Nephron progenitor cell (in vitro differentiated cells): ENCODE measurements at places on chromosomes 11 and 22.

DNA sequence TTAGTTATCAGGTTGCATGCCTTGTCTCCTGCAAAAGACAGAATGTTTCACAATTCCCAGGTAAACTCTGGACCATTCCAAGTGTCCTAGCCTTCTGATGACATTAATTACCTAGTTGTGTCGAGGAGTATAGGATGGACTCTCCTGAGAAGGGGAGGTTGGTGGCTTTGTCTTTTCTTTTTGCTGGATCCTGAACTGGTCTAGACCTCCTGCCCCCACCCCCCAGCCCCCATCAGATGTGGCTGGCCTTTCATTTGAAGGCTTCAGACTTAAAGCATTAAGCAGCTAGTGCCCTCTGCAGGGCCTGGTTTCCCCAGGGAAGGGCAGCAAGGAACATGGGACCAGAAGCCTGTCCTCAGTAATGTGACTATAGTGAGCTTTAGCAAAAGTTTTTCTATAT, 9.7 kb downstream of the MCAM start:
- no peak overlapping the region for H3K4me3 ChIP-seq
- no peaks in the 10 kb centered on the region for H3K27me3 ChIP-seq
- H3K36me3 ChIP-seq, result peaks cover 40% of the 10 kb centered on the region
- peak overlapping the region; percentile 90 for H3K27ac ChIP-seq

- no peak for DNase-seq
- H3K27me3 ChIP-seq, result peaks cover 27% of the 10 kb centered on the region
- H3K27ac ChIP-seq, result no peak overlapping the region
- peaks cover 4% of the 10 kb centered on the region for H3K4me1 ChIP-seq
- H3K36me3 ChIP-seq, result no peaks in the 10 kb centered on the region
- H3K4me3 ChIP-seq, result no peak overlapping the region
These were observed 21.8 kb downstream of the MICAL2 start for GRCh38 chr11:12131943-12132789.

- DNase-seq, result no peak
- H3K27me3 ChIP-seq, result no peaks in the 10 kb centered on the region
- no peaks in the 10 kb centered on the region for H3K4me1 ChIP-seq
These were observed 548.0 kb upstream of the LUZP2 start for GRCh38 chr11:23948851-23949250.

GRCh38 chr22:20618488-20618887, 111.1 kb downstream of the MED15 start:
- no peak overlapping the region for H3K4me3 ChIP-seq
- peaks cover 12% of the 10 kb centered on the region for H3K27me3 ChIP-seq
- no peak for DNase-seq
- peaks cover 10% of the 10 kb centered on the region for H3K4me1 ChIP-seq
- no peaks in the 10 kb centered on the region for H3K36me3 ChIP-seq

DNA sequence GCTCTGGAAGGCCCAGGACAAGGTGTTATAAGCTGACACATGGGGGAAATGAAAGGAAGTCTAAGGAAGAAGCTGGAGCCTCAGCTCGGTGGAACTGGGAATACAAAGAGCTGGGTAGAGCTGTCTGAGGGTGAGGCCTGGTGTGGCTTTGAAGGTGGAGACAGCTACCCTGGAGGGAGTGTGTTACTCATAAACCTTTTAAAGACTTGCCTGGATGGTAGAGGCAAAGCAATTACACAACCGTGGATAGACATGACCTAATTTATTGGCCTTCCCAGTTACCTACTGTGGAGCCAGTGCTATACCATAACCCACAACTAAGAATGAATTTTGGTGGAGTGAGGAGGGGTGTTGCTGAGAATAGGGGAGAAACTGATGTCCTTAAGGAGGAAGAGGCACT, 22.6 kb downstream of the EXPH5 start:
- peaks cover 5% of the 10 kb centered on the region for H3K27me3 ChIP-seq
- H3K4me3 ChIP-seq, result no peak overlapping the region
- H3K4me1 ChIP-seq, result peaks cover 27% of the 10 kb centered on the region

GRCh38 chr11:60803273-60803936, 18.3 kb downstream of the MS4A10 start:
- no peak overlapping the region for H3K4me3 ChIP-seq
- H3K36me3 ChIP-seq, result no peaks in the 10 kb centered on the region
- no peak overlapping the region for H3K27ac ChIP-seq
- peaks cover 43% of the 10 kb centered on the region for H3K27me3 ChIP-seq
- no peaks in the 10 kb centered on the region for H3K4me1 ChIP-seq

DNA sequence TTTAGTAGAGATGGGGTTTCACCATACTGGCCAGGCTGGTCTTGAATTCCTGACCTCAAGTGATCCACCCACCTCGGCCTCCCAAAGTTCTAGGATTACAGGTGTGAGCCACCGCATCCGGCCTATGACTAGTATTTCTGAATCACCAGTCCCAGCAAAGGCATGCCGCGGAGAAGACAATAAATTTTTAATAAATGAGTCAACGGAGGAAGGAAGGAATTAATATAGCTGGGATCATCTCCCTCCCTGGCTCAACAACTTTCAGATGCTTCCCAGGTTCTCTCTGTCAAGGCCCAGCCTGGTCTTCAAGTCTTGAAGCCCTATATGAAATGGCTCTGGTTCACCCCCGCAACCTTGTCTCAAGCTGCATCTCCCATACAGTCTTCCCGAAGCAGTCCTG, 45.7 kb downstream of the CYTH4 start:
- peaks cover 98% of the 10 kb centered on the region for H3K27me3 ChIP-seq
- no peak overlapping the region for H3K27ac ChIP-seq

GRCh38 chr11:126390272-126390867, 34.9 kb downstream of the ST3GAL4 start:
- peak overlapping the region; percentile 26 for H3K27ac ChIP-seq
- DNase-seq, result no peak
- H3K27me3 ChIP-seq, result no peaks in the 10 kb centered on the region
- no peak overlapping the region for H3K4me3 ChIP-seq

GRCh38 chr11:125451400-125452124, 44.5 kb downstream of the FEZ1 start:
- H3K4me1 ChIP-seq, result peaks cover 41% of the 10 kb centered on the region
- no peak overlapping the region for H3K4me3 ChIP-seq
- no peaks in the 10 kb centered on the region for H3K36me3 ChIP-seq
- H3K27ac ChIP-seq, result peak overlapping the region; percentile 80
- H3K27me3 ChIP-seq, result peaks cover 3% of the 10 kb centered on the region

- DNase-seq, result no peak
- H3K27me3 ChIP-seq, result peaks cover 20% of the 10 kb centered on the region
These were observed 1066.1 kb downstream of the BRD1 start for GRCh38 chr22:48761546-48761945.

GRCh38 chr11:130161441-130162145, 2.0 kb downstream of the ST14 start:
- H3K27ac ChIP-seq, result no peak overlapping the region
- peak overlapping the region; percentile 14 for H3K4me3 ChIP-seq
- H3K27me3 ChIP-seq, result peaks cover 82% of the 10 kb centered on the region
- no peaks in the 10 kb centered on the region for H3K36me3 ChIP-seq
- DNase-seq, result no peak

- no peak overlapping the region for H3K4me3 ChIP-seq
- H3K27me3 ChIP-seq, result no peaks in the 10 kb centered on the region
- DNase-seq, result no peak
These were observed 7.6 kb downstream of the SLC39A13 start for GRCh38 chr11:47415949-47416472.

DNA sequence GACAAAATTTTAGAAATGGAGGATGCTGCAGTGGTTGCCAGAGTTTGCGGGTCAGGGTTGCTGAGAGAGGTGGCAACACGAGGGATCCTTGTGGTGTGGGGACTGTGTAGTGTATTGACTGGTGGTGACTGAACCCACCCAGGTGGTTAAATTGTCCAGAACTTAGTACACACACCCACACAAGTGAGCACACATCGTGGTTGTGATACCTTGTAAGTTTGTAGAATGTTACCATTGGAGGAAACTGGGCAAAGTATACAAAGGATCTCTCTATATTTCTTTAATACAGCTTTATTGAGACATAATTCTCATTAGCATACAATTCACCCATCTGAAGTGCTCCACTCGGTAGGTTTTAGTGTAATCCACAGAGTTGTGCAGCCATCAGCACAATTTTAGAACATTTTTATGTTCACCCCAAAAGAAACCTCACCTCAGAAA, 56.1 kb downstream of the MED15 start:
- no peaks in the 10 kb centered on the region for H3K27me3 ChIP-seq
- H3K27ac ChIP-seq, result no peak overlapping the region
- no peak for DNase-seq
- H3K4me1 ChIP-seq, result no peaks in the 10 kb centered on the region
- H3K36me3 ChIP-seq, result peaks cover 70% of the 10 kb centered on the region

DNA sequence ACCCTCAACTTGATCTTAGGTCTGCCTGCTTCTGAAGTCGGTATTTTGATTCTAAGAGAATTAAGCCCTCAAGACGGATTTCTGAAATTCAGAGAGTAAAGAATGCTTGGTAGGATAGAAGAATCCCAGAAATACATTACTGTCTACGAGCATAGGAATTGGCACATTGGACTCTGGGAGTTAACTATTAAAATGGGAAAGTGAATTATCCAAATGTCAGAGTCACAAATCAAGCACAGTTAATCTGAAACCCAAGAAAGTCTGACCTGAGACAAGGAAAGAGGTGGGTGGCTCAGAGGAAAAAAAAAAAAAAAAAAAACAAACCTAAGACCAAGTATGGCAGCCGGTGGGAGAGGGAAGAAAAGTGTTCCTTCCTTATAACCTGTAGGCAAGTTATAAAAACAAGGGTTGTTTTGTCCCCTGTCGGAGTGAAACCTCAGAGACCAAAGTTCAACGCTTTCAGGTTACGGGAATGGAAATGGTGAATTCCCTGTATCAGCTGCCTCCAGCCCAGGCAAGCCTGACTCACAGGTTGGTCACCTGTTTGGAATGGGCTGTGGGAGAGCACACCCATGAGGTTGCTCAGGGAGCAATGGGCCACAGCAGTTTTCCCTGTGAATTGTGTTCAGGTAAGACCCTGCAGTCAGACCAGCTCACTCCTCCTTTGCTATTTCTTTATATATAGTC, 139.0 kb downstream of the ETS1 start:
- H3K4me3 ChIP-seq, result no peak overlapping the region
- DNase-seq, result no peak
- H3K27ac ChIP-seq, result no peak overlapping the region
- peaks cover 4% of the 10 kb centered on the region for H3K27me3 ChIP-seq
- peaks cover 15% of the 10 kb centered on the region for H3K36me3 ChIP-seq

- peaks cover 32% of the 10 kb centered on the region for H3K4me1 ChIP-seq
- DNase-seq, result no peak
- peaks cover 45% of the 10 kb centered on the region for H3K36me3 ChIP-seq
- no peaks in the 10 kb centered on the region for H3K27me3 ChIP-seq
These were observed 74.4 kb upstream of the ARHGAP32 start for GRCh38 chr11:129266536-129266935.

GRCh38 chr11:18485913-18486528, 30.4 kb downstream of the LDHAL6A start:
- DNase-seq, result no peak
- no peak overlapping the region for H3K4me3 ChIP-seq
- no peak overlapping the region for H3K27ac ChIP-seq
- H3K4me1 ChIP-seq, result no peaks in the 10 kb centered on the region
- H3K36me3 ChIP-seq, result peaks cover 73% of the 10 kb centered on the region

DNA sequence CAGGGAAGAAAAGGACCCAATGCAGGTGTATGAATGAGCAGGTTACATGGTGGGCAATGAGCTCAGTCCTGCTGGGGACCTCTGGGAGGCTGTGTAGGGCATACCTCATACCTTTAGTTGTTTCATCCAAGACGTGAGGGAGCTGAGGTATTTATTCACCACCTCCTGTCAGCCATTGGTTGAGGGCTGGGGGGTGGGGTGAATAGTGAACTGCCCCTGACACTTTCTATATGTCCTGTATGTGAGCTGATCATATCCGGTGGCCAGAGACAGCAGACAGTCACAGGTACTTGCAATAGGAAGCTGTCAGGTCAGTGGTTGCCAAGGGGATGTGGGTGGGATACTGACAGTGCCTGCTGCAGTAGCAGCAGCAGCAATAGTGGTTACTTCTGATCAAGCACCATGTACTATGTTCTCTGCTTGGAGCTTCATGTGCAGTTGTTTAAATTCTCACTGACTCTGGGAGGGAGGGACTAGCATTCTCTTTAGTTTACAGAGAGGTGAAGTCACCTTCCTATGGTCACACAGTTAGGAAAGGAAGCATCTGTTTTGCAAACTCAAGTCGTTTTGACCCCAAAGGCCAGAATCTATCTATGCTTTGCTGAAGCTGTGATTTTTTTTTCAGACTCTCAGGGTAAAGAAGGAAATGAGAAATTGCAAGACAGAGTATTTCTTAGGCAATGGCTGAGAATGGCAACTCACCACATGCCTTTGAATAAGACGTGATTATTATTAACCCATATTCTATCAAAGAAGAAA, 54.0 kb downstream of the MIAT start:
- peaks cover 23% of the 10 kb centered on the region for H3K36me3 ChIP-seq
- DNase-seq, result no peak
- H3K27ac ChIP-seq, result no peak overlapping the region

DNA sequence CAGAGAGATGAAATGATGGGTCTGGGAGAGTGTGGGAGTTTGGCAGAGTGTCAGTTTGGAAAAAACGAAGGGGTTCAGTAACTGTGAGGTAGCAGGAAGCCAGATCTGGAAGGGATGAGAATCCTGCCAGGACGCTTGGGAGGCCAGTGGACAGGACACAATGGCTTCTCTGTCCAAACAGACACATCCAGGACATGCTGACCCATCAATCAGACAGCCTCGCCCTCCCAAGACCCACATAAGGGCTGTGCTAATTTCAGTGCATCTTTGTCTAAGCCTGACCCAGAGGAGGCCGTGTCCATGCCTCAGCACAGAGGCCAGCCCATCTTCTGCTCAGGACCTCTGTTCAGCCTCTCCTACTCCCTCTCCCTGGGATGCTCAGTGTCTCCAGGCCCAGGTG, 576.5 kb upstream of the B3GAT1 start:
- DNase-seq, result no peak
- H3K27ac ChIP-seq, result no peak overlapping the region
- peaks cover 7% of the 10 kb centered on the region for H3K27me3 ChIP-seq
- no peak overlapping the region for H3K4me3 ChIP-seq
- H3K4me1 ChIP-seq, result peaks cover 52% of the 10 kb centered on the region
- no peaks in the 10 kb centered on the region for H3K36me3 ChIP-seq

DNA sequence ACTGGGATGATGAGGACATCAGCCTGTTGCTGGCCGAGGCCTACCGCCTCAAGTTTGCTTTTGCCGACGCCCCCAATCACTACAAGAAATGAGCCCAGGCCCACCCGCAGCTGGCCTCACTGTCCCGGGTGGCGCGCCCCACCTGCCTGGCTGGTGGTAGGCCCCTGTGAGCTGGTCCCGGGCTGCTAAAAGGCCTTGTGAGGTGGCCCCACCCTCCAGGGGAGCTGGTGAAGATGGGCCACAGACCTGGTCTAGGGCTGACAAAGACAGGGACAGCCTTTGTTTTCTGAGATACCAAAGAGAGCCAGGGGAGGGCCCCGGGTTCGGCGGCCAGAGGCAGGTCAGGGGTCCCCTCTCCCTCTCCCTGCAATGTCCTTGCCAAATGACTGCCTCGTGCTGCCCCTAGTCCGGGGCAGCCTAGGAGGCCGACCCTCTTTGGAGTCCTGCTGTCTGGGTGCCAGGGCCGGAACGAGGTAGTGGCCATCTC, 411.1 kb downstream of the TBC1D22A start:
- H3K4me1 ChIP-seq, result peaks cover 6% of the 10 kb centered on the region
- no peak for DNase-seq
- no peak overlapping the region for H3K4me3 ChIP-seq
- peak overlapping the region; percentile 48 for H3K27ac ChIP-seq
- H3K27me3 ChIP-seq, result peaks cover 7% of the 10 kb centered on the region
- H3K36me3 ChIP-seq, result peaks cover 30% of the 10 kb centered on the region
